Cerebellar nuclear complex (tissue), 1 donor: ENCODE measurements at places on chromosomes 7 and 10.

GRCh38 chr7:98679741-98680140 is 62.7 kb downstream of the NPTX2 start:
- no peak for DNase-seq

GRCh38 chr7:27262121-27262520 is 19.5 kb downstream of the EVX1 start:
- no peak for DNase-seq

- DNase-seq = no peak
These were observed 2.8 kb downstream of the MMP21 start for GRCh38 chr10:125772864-125773180.

- DNase-seq = no peak
These were observed 31.4 kb downstream of the AHCYL2 start for GRCh38 chr7:129256221-129256620.

GRCh38 chr7:30446266-30446665 is 32.3 kb downstream of the NOD1 start:
- no peak for DNase-seq

DNA sequence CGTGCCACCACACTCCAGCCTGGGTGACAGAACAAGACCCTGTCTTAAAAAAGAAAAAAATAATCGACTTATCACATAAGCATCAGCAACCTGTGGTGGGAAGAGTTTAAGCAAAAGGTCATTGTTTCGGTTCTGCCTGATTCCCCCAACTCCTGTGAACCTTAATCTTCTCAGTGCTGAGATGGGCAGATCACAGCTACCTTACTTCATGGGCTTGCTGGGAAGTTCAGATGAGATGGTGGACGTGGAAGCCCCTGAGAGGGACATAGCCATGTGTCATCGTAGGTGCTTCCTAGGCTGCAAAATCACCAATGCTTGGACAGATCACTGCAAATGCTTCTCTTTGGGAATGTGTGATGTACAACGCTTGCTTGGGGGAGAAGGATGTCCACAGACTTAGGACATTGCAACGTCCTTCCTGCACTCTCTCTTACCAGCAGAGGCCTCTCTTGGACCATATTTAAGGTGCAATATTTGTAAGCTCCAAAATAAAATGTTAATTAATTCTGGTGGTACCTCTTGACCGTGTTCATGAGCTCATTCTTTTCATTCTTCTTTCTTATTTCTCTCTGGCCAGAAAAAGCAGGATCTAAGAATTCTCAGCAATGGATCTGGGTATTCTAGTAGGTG is 8.6 kb downstream of the GJD4 start:
- no peak for DNase-seq

DNA sequence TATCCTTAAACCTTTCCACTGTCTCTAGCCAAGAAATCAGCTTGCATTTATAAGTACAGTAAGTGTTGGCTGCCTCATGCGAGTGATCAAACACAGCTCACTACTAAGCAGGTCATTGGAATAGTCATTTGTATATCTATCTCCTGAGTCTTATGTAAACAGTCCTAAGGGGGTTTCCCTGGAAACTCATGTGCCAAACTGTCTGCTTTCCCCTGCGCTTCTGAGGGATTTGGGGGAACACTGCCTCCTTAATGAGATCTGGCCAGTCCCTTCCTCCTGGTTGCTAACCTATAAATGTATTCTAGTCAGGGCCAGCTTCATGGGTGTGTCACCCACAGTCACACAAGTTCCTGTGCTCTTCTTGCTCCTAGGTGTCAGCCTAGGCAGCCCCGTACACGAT is 133.1 kb downstream of the CD36 start:
- DNase-seq = no peak
